Stimulated activated CD4-positive, alpha-beta T cell treated with anti-CD3 and anti-CD28 coated beads, Interleukin-2, amount 100 ng/mL, for 48 hours (primary cell): ENCODE measurements at places on chromosomes 2 and 18.

DNA sequence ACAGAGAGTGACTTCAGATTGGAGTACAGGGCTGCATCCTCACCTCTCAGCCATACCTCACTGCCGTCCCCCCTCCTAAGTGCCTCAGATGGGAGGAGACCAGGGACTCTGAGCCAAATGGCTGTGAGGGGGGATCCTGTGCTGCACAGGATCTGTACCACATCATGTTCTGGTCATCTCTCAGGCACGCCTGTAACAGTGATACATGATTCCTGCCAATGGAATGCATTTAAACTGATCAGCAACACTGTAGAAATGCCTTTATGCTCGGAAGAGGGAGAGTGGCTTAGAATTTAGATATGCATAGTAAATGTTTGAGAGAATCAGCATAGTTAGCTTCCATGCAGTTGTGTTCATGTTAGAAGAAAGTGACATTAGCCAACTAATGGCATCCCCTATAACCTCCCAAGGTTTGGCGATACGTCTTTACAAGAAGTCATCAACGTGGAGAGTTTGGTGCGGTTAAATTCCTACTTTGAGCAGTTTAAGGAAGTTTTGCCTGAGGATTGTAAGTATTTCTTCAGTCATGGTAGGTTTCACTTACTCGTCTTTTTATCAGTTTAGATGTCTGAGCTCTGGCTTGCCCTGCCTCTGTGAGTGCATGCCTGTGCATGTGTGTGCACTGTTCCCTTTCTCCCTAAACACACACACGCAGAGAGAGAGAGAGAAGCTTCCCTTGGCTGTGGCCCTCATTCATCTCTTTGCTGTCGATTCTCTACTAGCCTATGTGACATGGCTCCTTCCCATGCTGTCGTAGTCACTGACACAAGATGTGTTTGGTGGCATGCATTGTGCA lies 40.0 kb downstream of the COA5 start:
- no peak for DNase-seq

GRCh38 chr2:6730649-6731532 lies 134.8 kb downstream of the CMPK2 start:
- DNase-seq, result no peak

DNA sequence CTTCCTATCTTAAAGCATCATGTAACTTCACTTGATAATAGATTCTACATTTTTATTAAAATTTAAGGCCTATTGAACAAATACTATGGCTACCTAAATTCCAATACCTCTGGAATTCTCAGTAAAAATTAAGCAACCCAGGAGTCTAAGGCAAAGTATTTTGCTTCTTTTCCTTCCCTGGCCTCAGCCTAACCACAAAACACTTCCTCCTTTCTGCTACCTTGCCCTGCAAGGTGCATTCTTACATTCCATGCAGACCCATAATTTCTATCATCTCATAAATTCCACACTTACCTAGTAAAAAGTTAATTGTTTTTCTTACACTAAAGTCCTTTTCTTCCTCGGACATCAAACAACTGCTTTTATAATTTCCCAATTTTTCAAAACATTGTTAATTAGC lies 3.7 kb downstream of the MBOAT2 start:
- no peak for DNase-seq

DNA sequence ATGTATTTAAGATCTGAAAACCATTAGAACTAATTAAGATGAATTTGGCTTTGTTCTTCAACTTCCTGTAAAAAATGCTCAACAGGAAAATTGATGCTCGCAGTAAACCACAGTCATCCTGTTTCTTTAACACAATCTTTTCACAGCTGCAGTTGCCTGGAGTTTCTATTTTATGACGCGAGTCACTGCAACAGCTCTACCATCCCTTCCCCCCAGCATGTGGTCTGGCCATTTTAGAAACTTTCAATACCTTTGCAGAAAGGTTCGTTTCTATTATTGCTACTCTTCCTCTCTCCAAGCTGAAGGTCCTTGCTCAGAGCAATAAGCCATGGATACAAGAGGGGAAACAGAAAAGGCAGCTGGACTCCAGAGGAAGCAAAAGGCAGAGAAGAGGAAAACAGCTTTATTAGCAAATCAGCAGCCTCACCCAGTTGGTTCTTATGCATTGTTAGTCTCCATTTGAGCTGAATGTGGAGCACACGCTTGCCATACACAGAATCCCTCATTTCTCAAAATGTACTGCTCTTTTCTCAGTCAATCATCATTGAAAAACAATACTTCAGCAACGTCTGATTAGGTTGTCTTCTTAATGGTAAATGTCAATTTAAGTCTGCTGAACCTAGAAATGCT lies 3.9 kb downstream of the WIPF1 start:
- no peak for DNase-seq

- DNase-seq, result no peak
Observed at GRCh38 chr2:27370816-27371620, 602 bp downstream of the SNX17 start.

DNA sequence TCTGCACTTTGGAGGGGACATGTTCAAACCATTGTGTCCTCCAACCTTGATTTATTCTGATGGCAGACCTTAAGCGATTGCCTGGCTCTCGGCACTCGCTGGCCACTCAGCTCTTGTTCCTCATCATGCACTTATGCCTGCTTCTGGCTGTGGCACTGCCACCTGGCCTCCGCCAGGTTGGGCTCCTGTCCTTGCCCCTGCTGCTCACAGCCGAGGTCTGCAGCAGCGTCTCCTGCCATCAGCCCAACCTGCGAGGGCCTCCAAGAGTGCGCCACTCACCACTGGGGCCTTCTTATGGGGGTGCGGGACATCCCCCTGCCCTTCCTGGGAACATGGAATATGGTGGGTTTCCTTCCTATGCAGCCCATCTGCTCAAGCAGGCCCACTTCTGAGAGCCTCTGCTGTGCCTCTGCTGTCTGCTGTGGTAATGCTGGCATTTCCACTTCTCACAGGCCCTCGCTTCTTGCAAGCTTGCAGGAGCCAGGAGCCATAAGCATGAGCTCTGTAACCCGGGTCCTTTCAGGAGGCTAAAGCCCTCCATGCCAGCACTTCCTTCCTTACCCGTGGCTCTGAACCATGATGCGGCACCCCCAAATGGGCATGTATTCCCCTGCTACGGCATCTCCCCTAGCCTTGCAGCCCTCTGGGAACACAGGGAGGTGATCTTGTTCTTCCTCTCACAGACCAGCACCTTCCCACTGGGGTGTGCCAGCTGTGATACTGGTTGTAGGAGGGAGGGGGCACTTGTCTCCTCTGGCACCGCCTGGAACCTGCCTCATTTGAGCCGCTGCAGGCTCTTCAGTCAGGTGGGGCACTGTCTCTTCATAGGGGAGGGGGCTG lies 58.6 kb upstream of the HS6ST1 start:
- no peak for DNase-seq

DNA sequence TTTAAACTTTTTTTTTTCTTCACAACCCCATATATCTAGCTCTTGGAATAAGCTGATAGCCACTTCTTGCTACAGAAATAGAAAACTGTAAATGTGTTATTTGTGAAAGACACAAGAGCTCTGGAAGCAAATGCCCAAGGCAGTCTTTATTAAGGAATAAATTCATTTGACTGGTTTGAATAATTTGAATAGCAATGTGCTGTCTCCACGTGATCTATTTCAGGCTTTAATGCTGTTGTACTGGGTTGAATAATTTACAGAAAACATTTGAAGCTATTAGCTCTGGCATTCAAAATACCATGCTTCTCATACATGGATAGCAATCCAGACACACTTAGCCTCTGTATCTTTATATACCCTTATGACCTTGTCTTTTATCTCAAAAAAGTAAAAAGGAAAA lies 366.7 kb upstream of the KCNJ3 start:
- no peak for DNase-seq

DNA sequence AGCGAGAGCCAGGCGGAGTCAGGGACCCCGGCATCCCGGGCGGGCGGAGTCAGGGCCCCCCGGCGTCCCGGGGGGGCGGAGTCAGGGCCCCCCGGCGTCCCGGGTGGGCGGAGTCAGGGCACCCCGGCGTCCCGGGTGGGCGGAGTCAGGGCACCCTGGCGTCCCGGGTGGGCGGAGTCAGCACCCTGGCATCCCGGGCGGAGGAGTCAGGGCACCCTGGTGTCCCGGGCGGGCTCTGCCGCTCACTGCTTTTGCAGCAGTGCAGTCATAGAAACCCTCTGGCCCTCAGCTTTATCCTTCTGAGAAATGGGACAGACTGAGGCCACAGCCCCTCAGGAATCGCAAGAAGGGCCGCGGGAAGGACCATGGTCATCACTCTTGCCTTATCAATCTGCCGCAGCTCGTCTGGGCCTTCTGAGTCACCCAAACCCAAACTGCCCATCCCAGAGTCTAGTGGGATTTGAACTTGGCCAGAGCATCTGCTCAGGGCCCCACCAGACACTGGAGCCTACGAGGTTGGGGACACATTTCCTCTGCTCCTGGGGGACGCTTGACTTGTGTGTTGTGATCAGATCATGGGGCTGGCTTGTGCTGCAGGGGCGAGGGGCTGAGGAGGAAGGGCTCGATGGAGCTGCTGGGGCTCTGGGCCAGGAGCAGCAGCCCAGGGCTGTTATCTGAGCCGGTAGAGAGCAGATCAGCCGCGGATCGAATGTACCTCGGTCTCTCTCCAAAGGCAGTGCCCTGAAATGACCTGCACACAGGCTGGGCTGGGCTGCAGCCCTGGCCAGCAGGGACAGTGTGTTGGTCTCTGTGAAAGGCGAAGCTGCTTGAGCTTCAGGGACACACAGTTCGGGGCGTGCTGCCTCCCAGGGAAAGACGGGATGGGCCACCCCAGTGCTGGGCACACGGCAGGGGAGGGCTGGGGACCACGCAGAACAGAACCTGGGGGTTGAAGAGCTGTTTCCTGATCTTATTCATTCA lies 290.1 kb upstream of the HDAC4 start:
- no peak for DNase-seq
